CD4-positive, alpha-beta T cell treated with Interferon alpha-2 for 1 hour (primary cell): ENCODE measurements at places on chromosomes 1 and 21.

GRCh38 chr1:187203257-187203656, 374.5 kb downstream of the PLA2G4A start:
- DNase-seq, result no peak

- no peak for DNase-seq
These were observed 676.1 kb downstream of the PTPRU start for GRCh38 chr1:29912425-29912824.

DNA sequence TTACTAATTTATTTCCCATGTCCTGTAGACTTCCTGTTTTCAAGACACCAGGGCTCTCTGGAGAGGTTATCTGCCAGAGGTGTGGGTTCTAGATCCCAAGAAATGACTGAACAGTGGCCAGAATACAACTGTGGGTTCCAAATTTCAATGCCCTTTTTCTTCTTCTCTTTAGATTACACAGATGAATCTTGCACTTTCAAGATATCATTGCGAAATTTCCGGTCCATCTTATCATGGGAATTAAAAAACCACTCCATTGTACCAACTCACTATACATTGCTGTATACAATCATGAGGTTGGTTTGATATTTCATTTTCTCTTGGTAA, 15.0 kb downstream of the IFNAR2 start:
- DNase-seq, result no peak

DNA sequence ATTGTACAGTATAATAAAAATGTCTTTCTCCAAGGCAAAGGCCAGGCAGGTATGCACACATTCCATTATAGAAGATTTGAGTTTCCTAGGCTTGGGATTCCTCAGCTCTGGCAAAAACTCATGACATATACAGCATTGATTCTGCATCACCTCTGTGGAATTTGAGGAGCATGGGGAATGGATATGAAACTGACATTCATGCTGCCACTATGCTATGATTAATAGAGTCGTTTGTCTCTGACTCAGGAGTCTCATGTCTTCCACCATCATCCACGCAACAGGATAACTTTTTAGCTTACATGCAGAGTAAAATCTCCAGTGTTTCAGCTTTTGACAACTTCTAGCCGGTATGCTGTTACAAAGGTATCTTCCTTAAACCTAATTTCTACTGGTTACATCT, 49.8 kb upstream of the ADORA3 start:
- DNase-seq, result no peak

DNA sequence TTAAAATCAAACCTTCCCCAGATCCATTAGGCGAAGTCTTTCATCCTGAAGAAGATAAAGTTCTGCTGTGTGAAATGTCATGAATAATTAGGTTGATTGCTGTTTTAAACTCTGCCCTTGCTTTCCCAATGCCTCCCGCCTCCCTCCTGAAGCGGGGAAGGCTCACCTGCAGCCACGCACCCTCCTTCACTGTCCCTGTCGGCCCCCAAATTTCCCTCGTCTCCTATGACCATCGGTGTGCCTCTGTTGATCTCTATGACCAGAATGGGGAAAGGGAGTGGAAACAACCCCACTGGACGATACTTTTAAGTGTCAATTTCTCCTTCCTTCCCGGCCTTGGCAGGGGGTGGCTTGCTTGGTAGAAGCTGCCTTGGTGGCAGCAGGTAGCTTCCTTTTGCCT, 35.1 kb downstream of the LHX4 start:
- DNase-seq, result no peak

GRCh38 chr1:42046761-42047507, 106.3 kb upstream of the GUCA2B start:
- no peak for DNase-seq

DNA sequence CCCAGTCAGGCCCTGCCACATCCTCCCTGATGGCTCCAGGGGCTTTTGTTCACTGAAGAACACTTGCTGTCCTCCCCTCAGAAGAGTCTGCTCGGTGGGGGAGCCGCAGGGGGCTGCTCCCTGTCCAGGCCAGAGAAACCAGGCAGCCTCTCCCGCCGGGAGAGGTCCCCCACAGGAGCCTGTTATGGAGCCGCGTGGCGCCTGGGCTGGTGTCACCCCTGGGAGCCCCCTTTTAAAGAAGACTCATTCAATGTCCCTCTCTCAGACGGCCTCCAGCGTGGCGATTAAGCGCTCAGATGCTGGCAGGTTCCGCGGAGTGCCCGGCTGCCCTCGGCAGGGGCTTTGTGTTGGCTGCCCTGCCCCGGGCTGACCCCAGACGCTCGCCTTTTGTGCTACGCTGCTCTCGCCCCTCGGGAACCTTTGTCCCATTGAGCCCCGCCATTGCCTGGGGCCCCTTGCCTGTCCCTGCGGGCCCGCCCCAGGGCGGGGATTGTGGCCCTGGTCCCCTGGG, 43.1 kb downstream of the SKI start:
- no peak for DNase-seq

DNA sequence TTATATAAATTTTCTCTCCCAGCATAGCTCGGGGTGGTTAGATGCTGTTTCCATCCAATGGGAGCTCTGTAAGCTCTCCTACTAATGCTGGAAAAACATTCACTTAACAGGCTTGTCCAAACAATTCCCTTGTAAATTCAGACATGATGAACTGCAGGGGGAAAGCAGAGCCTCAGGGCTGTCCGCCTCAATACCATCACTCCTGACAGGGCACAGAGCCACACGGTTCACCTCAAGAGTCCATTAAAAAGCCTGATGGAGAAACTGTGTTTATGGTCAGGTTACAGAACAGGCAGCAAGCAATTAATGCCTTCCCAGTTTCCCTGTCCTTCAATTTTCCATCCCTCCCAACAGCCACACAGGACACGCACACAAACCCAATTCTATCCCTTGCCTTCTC, 171.0 kb downstream of the BRINP2 start:
- DNase-seq, result no peak

DNA sequence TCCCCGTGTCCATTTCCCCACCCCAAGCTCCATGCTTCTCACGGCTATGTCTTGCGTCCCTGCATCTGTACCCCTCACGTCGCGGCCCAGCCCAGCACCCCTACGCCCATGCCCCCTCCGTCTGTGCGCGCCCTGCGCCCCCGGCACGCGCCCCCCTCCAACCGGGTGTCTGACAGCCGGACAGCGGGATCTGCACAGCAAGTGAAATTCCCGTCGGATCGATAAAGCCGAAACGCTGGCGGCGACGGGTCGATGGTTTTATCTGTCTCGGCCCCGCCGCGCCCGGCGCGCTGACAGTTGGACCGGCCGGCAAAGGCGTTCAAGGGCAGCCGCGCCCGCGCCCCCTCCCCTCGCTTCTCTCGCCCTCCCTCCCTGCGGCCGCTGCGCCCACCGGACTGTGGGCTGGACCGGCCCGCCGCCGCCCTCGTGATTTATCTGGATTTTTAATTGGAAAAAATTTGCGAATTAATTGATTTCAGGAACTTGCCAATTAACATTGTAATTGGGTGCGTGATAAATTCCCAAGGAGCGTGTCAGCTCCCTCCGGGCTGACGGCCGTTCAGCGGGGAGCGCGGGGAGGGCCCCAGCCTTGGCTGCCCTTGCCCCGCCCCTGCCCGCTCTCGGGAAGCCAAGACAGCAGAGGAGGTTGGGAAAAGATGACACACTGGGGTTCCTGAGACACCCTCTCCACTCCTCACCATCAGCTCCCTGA, 57.1 kb downstream of the TMEM53 start:
- DNase-seq, result no peak
